ENCODE measurements at places on chromosomes 4 and X. TPM values are rescaled to one million over a fixed set of nuclear protein-coding genes. Genes with fewer than 3 reads are reported as not detected.
A peak's percentile ranks its signal among the peaks of the same experiment; 100 is the strongest.

The SEC24B gene
- total RNA-seq = 33.9 TPM

The FAT1 gene
- 132 TPM for total RNA-seq

DNA sequence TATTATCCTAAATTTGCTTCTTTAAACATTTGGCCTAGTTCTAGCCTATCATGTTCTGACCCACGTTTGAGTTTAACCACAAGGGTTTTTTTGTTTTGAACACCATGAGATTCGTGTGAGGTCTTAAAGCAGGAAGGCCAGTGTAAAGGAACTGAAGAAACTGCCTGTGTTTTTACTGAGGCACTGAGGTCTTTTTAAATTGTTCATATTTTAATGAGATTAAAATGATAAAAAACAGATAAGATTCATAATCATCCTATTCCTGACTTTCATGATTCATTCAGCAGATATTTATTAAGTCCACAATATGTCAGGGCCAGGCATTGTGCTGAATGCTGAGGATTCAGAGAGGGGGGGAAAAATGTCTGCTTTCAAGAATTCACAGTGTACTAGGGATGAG is 3.2 kb downstream of the RPS6KA3 start:
- H3K27ac ChIP-seq = peak overlapping the region; percentile 70
- H3K4me3 ChIP-seq = peak overlapping the region; percentile 31
- peaks cover 22% of the 10 kb centered on the region for H3K27me3 ChIP-seq
- H3K36me3 ChIP-seq = no peaks in the 10 kb centered on the region
- peaks cover 7% of the 10 kb centered on the region for H3K4me1 ChIP-seq

DNA sequence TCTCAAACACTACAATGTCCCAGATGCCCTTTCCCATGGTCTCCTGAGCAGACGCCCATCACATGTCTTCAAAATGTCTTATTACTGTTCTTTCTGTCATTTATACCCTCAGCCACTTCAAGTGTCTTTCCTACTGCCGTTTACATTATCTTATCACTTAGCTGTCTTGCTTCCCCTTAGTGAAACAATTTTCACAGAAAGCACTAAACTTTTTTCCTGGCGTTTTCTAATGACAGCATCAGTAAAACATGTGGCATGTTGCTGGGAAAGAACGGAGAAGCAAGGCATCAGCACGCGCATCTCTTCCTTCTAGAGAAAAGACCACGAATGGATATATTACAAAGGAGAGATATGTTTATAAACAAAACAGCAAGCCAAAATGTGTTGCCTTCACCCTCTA is 189.7 kb upstream of the SLIT2 start:
- no peaks in the 10 kb centered on the region for H3K36me3 ChIP-seq
